ENCODE measurements at places on chromosomes 6 and 20.

DNA sequence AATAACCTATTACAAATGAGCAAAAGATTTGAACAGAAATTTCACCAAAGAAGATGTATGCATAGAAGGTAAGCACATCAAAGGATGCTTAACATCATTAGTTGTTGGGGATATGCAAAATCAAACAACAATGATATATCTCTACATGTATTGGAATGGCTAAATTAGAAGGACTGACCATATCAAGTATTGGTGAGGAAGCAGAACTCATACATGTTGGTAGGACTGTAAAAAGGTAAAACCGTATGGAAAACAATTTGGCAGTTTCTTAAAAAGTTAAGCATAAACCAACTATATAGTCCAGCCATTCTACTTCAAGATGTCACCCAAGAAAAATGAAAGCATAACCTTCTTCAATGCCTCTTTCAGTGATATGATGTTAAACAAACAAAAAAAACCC, 114.0 kb downstream of the MYB start:
- no peak for DNase-seq

DNA sequence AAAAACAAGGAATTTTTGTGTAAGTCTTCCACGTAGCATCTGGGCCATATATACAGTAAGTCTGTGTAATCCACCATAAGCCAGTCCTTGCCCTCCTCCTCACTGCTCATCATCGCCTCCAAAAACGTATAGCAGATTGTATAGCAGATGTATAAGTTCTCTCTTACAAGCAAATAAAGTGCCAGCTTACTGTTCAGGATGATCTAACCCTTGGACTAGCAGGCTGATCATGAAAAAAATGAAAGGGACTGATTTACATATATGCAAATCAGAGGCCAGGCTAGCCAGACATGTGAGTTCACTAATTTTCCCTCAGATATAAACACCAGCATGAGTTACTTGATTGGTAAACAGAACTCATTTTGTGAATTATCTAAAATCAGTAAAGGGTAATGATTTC, 171.5 kb downstream of the LY86 start:
- no peak for DNase-seq

DNA sequence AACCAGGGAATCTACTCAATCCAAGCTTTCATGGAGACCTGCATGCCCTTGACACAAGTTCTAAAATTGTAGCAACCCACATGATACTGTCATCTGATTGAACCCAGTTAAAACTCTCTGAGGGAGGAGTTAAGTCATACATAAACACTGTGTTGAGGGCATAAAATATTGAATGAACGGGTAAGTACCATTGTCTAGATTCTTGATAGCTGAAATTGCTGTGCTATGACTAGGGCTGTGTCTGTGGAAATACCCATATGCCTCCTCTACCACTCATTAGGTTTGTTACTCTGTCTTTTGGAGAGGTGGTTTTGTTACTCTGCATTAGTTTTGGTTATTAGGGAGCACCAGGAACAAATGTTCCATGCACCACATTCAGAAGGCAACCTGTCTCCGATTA, 7.6 kb downstream of the ENPP4 start:
- DNase-seq = no peak

GRCh38 chr6:106084106-106084988, 1.8 kb upstream of the PRDM1 start:
- no peak for DNase-seq

DNA sequence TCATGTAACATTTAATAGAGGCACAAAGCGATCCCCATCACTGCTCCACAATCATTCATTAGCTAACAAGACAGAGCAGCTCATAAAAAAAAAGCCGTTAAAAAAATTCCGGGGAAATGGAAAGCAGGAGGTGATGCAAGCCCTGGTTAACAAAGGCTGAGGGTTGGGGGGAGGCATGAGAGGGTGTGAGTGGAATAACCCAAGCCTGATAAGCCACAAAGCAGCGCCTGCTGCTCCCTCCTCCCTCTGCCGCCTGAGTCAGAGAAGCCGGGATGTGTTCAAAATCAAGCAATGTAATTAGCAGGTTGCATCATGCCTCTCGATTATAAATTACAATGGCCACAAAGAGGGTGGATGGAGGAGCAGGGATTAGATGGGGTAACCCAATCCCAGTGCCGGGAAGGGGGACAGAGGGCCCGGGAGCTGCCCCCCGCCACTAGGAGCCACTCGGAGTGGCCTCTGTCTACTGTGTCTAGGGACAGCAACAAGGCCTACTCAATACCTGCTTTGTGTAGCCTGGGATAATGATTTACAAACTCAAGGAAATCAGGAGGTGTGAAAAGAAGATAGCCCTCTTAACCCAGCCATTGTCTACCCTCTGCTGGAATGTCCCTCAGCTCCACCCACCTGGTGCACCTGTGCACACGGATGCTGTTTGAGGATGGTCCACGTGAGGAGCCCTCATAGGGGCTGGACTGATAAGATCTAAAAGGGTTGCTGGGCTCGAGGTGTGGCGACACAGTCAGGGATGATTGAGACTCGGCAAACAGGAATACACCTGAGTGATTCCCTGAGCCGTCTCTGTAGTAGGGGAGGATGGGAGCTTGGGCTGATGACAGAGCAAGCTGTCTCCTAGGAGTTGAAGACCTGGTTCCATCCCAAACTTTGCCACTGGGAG, 156.9 kb downstream of the VEGFA start:
- DNase-seq = peak; percentile 37

GRCh38 chr6:146545581-146545980, 1.9 kb downstream of the RAB32 start:
- DNase-seq = no peak

DNA sequence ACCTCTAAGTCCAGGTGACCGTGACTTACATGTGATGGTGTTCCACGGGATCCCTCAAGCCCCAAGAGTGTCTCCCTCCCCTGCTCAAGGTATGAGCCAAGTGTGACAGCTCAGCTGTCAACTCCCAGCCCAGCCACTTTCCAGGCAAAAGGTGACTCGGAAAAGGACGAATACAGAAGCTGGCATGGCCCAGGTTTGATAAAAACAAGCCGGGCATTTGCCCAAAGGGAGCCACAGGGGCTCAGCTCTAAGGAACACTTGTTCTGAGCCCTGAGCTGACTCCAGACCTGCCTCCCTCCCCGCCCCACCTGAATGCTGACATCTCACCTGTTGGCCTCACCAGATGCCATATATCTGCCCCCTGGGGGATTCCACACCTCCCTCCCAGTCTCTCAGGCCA, 43.0 kb upstream of the BPIFA2 start:
- no peak for DNase-seq

DNA sequence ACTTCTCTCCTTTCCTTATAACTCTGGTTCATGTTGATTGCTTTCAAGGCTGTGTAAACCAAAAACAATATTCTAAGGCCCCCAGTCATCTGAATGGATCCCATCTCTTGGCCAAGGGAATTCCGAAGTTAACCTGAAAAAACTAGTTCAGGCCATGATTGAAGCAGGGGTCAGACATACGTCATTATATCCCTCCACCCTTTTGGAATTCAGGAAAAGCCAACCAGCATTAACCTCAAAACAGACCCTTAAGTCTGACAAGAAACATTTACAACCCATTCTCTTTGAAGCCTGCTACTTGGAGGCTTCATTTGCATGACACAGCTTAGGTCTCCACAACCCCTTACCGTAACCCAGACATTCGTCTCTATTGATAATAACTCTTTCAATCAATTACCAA, 39.7 kb downstream of the SLC26A8 start:
- DNase-seq = no peak

DNA sequence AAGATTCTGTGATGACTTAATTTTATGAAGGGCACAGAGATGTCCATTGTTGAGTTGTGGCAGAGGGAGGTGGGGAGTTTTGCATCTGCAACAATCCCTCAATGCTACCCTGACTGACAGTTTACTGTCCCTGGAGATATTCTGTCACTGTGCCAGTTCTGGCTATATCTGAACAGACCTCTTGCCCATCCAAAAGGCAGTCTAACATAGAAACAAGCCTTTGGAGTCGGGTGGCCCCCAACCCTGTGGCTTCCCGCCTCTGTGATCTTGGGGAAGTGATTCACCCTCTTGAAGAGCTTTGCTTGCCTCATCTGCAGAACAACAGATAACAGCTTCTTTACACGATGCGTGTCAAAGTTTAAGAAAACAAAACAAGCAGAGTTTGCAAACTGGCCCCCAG, 3.8 kb upstream of the E2F1 start:
- peak; percentile 67 for DNase-seq

GRCh38 chr20:58613061-58613854, 37.8 kb upstream of the STX16 start:
- no peak for DNase-seq

DNA sequence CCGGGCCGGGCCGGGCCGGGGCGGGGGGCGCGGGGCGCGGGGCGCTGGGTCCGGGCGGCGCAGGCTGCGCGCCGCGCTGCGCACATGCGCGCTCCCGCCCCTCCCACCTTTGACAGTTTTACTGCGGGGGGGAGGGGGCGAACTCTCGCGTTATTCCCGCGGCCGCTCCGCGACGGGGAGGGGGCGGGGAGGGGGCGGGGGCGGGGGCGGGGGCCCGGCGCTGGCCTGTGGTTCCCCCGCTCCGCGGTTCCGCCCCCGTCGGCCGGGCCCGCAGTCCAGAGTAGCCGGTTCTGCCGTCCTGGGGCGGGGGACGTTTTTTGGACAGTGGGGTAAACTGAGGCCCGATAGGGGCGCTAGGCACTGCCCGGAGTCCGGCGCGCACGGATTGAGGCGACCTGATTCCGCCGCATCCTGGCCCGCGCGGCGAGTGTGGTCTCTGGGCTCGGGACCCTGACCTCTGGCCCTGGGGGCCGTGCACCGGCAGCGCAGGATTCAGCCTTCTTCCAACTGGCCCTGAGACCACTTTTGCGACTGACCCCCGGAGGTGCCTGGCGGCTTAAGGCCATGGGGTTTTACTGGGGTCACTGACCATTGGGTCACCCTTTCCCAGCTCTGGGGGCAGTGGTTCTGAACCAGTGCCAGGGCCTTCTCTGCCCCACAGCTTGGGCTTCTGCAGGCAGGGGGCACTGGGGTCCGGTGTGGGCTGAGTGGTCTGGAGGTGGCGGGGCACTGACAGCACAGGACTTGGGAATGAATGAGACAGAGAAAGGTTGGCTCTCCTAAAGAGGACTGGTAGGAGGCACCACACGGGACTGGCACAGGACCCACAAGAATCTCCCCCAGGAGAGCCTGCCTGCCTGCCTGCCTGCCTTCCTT, at the start of gene ZNF512B:
ZNF512B (minus strand) TSS at position 93 of the 876 bp plus-strand sequence. CDS start 1,980 bp downstream, outside the sequence.
- DNase-seq = peak; percentile 72

DNA sequence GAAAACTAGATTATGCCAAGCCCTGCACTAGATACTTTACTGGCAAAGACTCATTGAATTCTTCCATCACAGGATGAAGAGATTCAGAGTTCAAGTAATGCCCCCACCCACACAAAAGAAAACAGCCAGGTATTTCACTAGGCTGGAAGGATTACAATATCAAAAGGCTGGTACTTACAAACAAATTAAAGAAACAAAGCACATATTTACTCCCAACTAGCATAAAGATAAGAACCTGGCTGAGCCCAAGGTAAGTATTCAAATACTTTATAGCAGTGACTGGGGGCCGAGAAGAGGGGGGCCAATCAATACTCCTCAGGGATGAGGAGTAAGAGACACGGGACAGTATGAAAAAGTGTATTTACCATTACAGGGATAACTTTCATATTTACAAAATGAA, 3.7 kb downstream of the ACOT8 start:
- DNase-seq = no peak

- no peak for DNase-seq
Measured at GRCh38 chr6:145258122-145258521, 477.2 kb downstream of the EPM2A start.

DNA sequence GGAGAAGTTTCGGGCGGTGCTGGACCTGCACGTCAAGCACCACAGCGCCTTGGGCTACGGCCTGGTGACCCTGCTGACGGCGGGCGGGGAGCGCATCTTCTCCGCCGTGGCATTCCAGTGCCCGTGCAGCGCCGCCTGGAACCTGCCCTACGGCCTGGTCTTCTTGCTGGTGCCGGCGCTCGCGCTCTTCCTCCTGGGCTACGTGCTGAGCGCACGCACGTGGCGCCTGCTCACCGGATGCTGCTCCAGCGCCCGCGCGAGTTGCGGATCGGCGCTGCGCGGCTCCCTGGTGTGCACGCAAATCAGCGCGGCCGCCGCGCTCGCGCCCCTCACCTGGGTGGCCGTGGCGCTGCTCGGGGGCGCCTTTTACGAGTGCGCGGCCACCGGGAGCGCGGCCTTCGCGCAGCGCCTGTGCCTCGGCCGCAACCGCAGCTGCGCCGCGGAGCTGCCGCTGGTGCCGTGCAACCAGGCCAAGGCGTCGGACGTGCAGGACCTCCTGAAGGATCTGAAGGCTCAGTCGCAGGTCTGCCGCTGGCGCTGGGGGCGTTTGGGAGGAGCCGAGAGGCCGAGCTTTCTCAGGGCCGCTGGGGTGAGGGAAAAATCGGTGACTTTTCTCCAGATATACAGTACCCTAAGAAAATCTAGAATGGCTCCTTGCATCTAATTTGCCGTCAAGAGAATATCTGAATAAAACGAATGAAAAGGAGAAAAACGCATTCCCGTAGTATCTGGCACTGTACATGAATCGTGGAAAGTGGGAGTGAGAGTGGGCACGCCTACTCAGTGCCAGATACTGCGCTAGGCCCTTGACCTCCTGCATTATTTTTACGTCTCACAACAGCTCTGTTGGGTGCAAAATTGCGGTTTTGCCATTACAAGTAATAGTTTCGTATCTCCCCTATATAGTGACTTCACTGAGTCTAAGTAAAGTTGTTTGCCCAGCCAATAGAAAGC, 1.0 kb downstream of the CALHM6 start:
- DNase-seq = peak; percentile 66

DNA sequence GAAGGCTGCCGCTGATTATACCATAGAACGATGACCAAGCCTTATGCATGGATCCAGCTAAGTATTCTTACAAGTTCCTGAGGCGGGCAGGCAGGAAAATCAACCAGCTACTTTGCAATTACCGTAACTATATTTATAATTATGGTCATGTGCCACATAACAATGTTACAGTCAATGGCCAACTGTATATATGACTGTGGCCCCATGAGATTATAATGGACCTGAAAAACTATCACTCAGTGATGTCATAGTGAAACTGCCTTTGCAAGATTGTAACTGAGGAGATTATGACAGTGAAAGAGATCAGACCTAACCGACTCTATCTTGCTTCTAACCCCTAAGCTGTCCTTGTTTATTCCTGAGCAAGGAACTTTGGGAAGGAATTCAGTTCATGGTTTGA, 33.1 kb upstream of the FAM135A start:
- no peak for DNase-seq

- DNase-seq = no peak
Measured at GRCh38 chr6:33813990-33814985, 10.5 kb upstream of the MLN start.

GRCh38 chr20:63161176-63161651, 54.7 kb downstream of the YTHDF1 start:
- DNase-seq = no peak

Measured in activated CD4-positive, alpha-beta T cell treated with anti-CD3 and anti-CD28 coated beads for 48 hours (primary cell).